ENCODE measurements at places on chromosomes 2 and 18.

- DNase-seq = no peak
Measured at GRCh38 chr2:239640210-239640609, 239.4 kb upstream of the HDAC4 start.

DNA sequence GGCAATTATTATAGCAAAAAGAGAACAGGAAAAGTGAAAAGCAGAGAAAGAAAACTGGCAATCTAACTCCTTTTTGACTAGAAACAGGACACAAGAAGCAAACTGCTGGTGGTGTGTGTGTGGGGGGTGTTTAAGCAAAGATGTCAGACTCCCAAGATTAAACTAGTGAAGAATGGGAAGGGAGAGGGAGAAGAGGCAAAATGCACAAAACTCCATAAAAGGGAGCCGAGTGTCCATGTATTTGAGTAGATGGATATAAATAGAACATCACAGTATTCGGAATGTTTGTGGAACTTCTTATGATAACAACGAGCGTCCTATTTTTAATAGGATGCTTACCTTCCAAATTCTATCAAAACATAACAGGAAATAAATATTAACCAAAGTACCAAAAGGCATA is 179.8 kb upstream of the TRIB2 start:
- no peak for DNase-seq

GRCh38 chr2:160238392-160238791 is 38.3 kb upstream of the ITGB6 start:
- no peak for DNase-seq

DNA sequence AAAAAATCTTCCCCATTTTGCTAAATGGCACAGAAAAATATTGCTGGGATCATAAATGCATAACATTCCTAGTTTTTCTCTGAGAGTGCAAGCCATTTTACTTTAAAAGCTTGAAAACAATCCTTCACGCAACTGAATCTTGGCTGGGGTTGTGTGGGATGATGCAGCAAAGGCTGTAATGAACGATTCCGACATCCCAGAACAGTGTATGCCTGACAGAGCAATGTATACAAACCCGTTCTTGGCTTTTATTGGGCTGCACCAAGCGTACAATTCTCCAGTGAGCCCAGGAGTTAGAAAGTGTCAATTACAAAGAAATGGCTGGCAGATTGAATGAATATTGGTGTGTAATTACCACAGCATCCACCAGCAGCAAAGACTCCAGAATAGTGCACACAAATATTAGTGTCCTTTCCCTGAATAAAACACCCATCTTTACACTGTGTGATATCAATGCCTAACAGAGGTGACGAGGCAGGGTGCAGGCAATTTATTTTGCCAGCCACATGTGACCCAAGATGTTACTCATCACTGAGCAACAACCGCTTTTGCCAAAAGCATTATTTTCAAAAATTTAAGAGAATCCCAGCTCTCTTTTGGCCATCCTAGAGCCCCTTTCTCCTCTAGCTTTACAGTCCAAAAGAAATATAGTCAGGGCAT is 578.6 kb upstream of the CHAC2 start:
- no peak for DNase-seq

DNA sequence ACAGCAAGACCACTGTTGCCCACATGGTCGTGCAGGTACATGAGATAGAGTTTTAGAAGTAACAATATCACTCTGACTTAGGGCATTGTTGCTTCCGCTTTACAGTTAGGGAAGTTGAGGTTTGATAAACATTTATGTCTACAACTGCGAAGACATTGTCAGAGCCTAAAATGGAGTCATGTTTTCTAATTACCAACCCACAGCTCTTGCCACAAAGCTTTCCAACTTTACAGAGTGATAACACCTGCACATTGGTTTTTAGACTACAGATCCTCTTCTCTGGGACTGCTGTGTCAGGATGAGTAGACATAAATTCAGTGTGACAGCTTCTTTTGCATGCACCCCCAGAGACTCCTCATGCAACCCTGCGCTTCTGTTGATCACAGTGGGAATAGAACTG is 119.0 kb downstream of the FEZ2 start:
- DNase-seq = no peak

- no peak for DNase-seq
Measured at GRCh38 chr2:190088917-190089316, 26.4 kb upstream of the MSTN start.

DNA sequence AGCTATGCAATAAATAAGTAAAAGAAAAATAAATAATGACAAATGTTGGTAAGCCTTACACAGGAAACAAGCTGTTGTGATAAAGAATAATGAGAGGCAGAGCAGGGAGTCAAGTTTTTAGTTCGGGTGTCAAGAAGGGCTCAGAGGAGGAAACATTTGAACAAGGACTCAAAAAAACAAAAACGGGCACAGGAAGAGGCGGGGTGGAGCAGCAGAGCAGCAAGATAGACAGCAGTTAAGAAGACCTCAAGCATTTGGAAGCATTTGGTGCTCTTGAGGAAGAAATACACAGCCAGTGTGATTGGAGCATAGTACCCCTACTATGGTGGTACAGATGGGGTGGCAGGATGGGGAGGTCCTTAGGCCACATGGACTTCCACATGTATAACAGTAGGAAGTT is 2.8 kb downstream of the TMEM169 start:
- no peak for DNase-seq

Data from suprapubic skin (tissue), 4 donors.